NCI-H446 treated with DMSO at 0.1 percent for 48 hours (cell line): ENCODE measurements at places on chromosomes 12 and 14.

GRCh38 chr12:15979096-15980092 lies 68.3 kb downstream of the DERA start:
- no peak for DNase-seq

DNA sequence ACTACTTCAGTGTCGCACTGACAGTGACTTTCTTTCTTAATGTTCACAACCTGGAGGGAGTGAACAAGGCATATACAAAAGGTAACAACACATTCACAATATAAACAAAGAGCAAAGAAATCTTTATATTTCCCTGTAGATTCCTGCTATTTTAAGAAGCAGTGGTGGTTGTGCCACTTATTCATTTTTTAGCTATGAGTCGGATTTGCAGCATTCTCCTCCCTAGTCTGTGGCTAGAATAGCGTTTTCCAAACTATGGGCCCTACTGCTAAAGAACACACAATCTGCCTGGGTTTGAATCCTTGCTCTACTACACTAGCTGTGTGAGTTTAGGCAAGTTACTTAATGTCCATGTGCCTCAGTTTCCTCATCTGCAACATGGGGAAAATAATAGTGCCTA lies 18.6 kb upstream of the MDM1 start:
- no peak for DNase-seq

GRCh38 chr12:40248585-40249297 lies 23.9 kb downstream of the LRRK2 start:
- no peak for DNase-seq

GRCh38 chr12:59657266-59657665 lies 61.4 kb downstream of the SLC16A7 start:
- no peak for DNase-seq

DNA sequence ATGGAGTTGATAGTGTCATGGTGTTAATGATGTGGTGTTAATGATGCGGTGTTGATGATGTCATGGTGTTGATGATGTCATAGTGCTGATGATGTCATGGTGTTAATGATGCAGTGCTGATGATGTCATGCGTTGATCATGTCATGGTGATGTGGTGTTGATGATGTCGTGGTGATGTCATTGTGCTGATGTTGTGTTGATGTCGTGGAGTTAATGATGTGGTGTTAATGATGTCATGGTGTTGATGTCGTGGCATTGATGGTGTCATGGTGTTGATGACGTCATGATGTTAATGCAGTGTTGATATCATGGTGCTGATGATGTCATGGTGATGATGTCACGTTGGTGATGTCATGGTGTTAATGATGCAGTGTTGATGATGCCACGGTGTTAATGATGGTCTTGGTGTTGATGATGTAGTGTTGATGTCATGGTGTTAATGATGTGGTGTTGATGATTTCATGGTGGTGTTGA lies 49.1 kb upstream of the RIMBP2 start:
- no peak for DNase-seq

GRCh38 chr12:51368640-51369517 lies 22.3 kb downstream of the GALNT6 start:
- no peak for DNase-seq

DNA sequence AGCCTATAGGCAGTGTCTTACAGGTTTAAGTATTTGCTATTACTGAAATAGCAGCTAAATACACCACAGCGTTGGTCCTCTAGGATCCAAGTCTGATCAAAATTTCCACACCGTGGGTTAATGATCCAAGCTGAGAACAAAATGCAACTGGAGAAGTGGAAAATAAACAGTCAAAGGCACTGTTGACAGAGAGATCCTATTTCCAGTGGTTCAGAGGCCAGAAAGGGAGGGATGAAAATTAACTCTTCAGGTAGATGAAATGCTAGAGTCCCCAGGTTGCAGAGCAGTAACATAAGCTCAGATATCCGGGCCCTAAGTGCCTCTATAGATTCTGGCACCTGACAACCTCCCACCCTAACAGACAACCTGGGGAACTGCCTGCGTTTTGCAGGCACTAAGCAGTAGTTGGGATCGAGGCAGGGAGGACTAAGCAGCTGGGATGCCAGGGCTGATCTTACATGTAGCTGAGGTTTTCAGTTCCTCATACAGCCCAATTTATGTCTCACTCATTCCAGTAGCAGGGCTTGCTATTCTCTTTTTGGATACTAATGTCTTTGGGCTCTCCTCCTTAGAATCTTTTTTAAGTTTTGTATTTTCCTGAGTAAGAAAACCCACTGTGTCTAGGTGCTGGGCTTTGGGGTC lies 42.7 kb upstream of the CRACR2A start:
- no peak for DNase-seq

- DNase-seq, result no peak
Measured at GRCh38 chr12:894226-894625, 55.3 kb downstream of the RAD52 start.

DNA sequence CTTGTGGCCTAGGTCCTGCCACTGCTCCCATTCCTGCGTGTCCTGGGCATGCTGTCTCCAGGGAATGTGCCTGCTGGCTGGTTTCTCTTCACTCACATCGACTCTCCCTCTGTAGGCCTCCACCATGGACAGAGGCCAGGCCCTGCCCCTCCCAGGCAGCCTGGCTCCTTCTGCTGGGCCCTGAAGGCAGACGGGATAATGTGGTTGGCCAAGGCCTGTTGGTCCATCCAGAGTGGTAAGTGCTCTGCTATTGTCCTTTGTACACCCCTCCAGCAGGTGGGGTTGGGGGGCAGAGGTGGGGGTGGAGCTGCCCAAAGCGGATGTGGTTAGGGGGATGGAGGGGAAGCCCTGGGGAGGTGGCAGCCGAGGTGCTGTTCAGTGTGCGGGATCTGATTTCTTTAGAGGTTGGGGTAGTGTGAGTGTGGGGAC lies 9.5 kb upstream of the NR4A1 start:
- no peak for DNase-seq

DNA sequence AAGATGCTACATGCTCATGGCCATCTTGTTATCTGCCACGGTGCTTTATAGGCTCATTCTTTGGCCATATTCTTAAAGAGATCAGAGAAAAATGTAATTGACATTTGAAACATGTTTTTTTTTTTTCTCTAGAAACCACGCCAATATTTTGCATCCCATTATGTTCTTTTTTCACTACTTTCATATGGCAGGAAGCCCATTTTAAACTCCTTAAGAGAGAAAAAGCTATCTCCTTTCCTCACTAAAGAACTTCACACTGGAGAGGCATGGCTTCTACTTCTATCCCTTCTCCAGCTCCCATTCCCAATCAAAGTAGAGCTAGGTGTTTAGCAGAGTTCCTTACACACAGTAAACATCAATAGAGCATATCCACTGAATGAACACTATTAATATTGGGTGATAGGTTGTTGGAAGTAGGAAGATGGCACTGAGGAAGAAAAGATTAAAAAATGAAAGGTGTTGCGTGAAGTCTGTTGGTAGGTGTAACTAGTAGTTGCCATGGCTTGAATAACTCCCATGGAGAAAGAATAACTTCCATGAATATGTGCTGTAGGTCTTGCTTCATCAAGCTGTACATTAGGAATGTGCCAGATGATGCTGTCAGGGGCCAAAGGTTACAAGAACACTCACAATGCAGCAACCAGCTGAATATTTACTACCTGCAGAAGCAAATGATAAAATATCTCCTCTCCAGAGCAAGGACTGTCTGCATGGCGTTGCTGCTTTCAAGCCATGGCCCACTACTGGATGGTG lies 178.8 kb downstream of the STXBP6 start:
- no peak for DNase-seq

GRCh38 chr12:4615667-4616066 lies 33.2 kb downstream of the AKAP3 start:
- DNase-seq, result no peak

DNA sequence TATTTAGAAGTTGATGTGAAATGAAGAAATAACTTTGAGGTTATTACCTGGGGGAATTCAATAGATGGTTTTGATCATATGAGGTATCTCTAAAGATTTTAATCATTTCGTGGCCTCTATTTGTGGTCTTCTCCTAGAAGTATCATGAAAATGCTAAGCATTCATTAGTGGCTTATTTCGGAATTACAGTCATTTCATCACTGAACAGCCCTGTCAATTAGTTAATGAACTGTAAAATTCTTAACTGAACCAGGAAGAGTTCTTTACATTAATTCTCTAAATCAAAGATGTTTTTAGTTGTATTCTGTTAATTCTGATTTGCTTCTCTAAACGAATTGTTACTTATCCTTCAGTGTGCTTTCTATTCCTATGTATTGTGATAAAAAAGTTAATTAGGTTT lies 248.9 kb downstream of the PAX9 start:
- no peak for DNase-seq

DNA sequence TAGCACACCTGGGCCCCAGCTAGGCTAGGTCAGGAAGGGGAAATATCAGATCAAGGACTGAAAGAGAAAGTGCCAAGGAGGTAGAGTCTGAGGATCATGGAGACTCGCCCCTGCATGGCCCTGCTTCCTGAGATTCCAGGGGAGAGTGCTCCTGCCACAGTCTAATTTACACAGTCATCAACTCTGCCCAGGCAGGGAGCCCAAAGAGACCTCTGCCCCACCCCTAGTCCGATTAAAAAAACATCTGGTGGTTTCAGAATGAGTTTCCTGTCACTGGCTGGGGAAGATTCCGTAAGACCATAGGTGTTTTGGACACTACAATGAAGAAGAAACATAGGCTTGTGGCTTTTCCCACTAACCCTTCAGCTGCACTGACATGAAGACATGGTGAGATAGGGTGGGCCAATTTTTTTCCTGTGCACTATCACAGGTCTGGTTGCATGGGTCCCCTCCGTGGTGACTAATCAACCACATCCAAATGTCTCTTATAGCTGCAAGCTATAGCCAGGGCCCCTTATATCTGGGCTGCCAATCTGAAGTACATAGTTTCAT lies 31.5 kb upstream of the GZMB start:
- DNase-seq, result no peak

DNA sequence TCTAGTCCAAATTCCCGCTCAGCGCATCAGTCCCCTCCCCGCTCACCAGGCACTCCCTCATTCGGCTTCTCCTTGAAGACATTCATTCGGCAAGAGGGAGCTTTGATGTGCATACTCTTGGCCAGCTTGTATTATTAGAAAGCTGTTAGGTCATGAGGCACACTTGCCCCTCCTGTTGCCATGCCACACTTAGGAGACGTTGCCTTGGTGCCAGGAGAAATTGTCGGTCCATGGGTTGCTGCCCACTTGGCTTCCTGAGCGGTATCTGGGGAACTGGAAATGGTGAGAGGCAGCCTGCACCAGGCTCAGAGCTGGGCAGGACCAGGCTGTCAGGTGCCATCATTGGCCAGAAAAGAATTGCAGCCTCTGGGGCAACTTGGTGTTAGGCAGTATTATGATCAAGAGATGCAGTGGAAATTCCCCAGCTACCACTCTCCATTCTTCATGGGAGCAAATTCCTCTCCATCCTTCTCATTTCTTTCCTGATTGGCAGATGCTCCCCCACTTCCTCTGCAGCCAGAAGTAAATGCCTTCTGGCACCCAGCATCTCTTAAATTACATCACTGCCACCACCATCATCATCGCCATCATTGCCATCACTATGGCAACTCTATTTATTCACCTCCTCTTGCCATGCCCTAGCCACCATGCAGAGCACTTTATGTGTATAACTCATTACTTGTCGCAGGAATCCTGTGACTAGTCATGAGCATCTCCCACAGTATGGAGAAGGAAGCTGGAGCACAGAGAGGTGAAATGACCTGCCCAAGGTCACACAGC lies 12.4 kb downstream of the CABP1 start:
- DNase-seq, result no peak

GRCh38 chr12:26488351-26488750 lies 293.0 kb downstream of the SSPN start:
- DNase-seq, result no peak

DNA sequence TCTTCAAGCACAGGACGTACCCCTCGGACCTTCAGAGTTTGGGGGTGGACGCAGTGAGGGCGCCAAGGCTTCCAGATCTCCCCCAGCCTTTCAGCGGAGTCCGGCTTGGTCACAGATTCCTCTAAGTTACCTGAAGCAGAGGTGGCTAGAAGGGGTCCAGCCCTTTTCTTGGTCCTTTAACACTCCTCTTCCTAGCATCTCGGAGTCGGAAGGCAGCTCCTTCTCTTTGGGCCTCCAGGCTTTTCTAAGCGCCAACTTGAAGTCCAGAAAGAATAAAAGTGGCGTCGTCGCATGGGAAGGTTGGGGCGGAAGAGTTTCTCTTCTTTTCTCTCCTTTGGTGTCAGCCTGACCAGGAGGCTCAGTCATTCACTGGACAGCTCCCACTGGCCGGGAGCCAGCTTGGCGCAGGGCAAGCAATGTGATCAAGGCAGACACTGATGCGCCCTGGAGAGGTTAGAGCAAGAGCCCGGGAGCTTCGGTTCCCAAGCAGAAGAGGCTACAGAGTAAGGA lies 9.6 kb downstream of the OR6S1 start:
- no peak for DNase-seq

- no peak for DNase-seq
Measured at GRCh38 chr12:66002812-66003211, 127.7 kb downstream of the LLPH start.

DNA sequence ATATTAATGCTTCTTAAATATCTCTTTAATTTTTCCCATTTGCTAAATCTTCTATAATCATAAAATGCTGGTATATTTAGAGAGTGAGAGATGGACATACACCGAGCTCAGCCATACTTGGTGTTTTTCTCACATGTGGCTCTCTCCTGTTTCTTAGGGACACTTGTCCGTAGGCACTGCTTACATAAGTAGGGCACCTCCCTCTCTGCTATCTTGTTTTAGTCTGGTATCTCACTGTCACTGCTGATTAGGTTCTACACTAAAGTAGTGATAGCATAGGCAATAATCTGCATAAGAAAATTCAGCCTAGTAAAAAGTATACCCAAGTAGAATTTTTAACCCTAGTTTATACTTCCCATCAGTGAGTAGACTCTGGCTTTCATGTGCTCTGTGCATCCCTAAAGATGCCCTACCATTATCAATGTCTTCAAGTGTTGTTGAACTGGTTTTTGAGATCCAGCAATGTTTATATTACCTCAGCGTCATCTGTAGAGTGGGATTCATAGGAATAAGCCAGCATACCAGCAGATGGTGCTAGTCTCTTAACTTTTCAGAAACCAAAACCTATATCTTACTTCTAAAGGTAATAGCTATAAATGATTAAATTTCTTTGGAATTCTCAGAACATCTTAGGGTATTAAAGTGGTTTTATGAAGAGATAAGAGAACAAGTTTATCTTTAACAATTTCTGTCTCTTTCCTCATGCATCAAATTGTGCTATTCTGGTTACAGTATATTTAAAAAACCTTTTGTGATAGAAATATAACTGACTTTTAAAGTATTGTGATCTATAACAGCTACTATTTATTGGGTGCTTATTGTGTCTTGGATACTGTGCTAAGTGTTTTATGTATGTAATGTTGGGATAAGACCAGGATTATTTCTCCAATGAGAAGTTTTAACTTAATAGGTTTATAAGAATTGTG lies 32.9 kb downstream of the ARID2 start:
- DNase-seq, result no peak

DNA sequence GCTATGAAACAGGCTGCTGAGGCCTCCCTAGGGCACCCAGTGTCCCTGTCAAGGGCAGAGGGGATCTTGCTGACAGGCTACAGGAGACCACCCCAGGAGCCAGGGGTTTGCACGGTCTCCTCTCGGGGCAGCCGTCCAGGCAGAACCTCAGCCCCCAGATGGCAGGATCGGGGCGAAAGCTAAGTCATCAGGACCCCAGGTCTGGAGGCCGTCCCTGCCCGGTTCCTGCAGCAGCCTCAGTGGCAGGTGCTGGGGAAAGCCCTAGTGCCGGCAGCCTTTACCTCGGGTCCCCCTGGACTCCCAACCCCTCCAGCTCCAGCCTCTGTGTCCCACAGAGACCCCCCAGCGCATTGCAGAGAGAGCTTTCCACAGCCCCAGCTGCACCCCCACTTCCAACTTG lies 103.8 kb upstream of the C14orf180 start:
- DNase-seq, result no peak
